ENCODE measurements at places on chromosomes 6 and 20.

DNA sequence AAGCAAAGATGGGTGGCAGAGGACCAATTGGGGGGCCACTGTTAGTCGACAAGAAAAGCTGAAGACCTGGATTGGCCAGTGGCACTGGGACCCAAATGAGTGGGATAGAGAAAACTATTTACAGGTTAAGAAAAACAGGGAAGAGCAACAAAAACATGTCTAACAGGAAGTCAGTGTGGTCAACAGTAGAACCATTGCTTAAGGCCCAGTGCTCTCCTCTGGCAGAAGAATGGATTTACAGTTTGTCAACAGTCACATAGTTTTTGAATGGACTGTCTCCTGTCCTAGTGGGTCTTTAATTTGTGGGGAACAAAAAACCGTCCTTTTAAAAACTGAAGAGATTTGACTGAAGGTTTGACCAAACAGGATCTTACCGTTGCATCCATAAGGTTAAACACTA lies 12.1 kb upstream of the WTAP start:
- no peak for DNase-seq

DNA sequence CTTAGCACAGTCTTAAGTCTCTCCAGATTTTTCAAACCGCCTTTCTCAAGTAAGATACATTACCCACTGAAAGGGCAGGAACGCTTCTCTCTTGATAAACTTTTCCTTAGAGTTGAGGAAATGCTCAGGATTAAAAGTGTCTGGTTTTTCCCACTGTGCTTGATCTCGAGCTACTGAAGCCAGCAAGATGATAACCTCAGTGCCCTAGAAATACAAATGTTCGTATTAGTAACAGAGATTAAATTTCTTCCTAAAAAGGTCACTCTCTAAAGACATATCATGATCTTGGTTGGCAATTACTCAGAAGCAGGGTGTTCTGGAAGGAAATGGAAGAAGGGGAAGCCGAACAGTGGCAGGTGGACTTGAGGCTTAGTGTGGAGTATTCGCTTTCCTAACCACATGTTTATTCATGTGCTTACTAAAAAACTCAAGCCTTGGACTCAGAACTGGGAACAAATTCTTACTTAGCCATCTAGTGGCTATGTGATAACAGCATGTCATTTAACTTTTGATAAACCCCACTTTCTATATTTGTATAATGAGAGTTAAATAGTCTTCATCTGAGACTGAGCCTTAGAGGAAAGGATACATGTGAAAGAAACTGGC lies 20.1 kb downstream of the C6orf141 start:
- DNase-seq: peak; percentile 1

GRCh38 chr20:23622839-23623343 lies 14.9 kb downstream of the CST3 start:
- peak; percentile 77 for DNase-seq

DNA sequence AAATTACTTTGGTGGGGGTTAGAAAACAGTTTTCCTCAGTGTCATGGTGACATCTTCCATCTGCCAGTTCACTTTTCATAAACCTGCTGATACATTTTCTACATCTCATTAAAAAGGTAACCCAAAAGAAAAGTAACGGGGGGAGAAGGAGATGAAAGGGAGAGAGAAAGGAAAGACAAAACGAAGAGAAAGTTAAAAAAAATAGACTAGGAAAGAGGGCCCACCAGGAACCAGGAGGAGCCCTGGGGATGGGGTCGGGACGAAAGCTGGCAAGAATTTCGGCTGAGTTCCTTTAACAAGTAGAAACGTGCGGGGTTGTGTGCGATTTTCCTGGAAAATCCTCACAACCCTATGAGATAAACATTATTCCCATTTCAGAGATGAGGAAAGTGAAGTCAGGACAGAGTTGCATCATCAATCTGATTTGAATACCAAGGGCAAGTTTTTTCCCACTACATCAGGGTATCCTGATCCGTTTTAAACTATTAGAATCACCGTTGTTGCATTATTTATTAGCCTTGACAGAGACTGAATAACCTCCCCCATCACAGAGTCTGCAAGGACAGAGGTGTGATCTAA lies 53.4 kb upstream of the TPD52L1 start:
- no peak for DNase-seq

- DNase-seq: no peak
Observed at GRCh38 chr20:12591949-12592470, 416.8 kb upstream of the SPTLC3 start.

- no peak for DNase-seq
Observed at GRCh38 chr20:44666066-44666465, 14.6 kb upstream of the ADA start.

DNA sequence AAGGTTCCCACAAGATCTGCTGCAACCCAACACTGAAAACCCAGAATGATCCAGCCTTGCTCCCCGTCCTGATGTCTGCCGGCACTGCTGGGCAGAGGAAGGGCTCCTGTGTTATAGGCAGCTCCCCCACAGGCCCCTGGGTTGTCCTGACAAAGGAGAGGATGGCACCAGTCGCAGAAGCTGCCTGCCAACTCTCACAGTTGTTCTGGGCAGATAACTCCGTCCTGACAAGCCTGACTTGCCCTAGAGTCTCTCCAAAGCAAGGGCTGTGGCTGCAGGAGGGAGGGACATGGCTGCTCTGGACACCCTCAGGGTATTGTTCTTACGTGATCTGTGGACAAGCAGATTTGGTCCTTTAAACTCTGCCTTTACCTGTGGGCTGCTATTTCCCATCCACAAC lies 243.8 kb downstream of the CDH26 start:
- DNase-seq: no peak

- DNase-seq: peak; percentile 17
Observed at GRCh38 chr6:166540631-166541331, 45.7 kb downstream of the RAMACL start.

DNA sequence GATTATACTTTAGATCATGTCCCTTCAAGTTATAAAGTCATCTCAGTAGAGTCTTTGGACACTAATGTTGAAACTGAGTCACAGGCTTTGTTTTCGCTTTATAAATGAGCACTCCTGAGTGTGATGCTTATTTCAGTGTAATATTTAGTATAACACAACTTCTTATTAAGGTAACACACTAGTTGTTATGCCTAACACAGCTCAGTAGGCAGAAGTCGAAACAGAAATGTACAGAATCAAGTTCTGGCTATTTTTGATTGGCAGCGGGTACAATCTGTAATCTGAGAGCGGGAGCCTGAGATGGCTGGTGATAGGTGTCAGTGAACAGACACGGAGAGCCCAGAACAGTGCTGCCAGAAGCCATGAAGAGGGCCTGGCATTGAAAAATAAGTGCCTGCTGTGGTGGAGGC lies 11.4 kb downstream of the HECA start:
- no peak for DNase-seq

- no peak for DNase-seq
Observed at GRCh38 chr20:24445510-24446170, 23.8 kb upstream of the SYNDIG1 start.

DNA sequence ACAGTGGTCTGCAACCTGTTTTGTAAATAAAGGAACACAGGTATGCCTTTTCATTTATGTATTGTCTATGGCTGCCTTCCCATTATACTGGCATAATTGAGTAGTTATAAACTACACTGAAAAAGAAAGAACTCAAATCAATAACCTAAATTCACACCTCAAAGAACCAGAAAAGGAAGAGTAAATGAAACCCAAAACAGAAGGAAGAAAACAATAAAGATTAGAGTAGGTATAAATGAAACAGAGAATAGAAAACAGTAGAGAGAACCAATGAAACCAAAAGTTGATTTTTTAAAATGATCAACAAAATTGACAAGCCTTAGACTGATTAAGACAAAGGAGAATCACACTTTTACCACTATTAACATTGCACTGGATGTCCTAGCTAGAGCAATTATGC lies 34.7 kb downstream of the FAM184A start:
- no peak for DNase-seq

GRCh38 chr6:94130478-94130877 lies 711.1 kb upstream of the EPHA7 start:
- no peak for DNase-seq

- DNase-seq: no peak
Observed at GRCh38 chr6:16483315-16483875, 245.0 kb downstream of the GMPR start.

DNA sequence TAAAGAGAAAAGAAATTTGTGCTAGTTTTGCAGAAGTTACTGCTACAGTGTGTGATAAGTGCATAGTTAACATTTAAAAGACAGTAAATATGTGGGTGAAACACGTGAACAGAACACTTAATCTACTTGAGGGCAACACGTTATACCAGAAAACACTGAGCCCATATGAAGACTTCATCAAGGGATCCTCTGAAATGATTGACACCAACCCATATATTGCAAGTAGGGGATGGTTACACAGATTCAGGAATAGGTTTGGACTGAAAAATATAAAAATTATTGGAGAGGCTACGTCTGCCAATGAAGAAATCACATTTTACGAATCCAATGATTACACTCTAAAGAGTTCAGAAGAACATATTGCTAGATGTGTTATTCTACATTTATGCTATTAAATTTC lies 185.6 kb downstream of the GPX5 start:
- no peak for DNase-seq

DNA sequence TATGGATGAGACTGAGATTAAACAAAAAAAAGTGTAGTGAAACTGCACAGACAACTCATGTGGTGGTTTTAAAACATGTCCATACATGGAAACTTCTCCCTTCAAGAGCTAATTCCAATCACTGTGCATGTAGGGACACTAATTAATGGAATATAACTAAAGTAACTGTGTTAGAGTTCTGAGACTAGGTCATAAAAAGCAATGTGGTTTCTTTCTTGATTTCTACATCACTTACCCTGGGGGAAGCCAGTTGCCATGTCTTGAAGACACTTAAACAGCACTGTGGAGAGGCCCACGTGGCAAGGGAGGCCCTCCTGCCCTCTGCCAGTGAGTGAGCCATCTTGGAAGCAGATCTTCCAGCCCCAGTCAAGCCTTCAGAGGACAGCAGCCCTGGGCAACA lies 118.2 kb upstream of the DST start:
- DNase-seq: no peak

DNA sequence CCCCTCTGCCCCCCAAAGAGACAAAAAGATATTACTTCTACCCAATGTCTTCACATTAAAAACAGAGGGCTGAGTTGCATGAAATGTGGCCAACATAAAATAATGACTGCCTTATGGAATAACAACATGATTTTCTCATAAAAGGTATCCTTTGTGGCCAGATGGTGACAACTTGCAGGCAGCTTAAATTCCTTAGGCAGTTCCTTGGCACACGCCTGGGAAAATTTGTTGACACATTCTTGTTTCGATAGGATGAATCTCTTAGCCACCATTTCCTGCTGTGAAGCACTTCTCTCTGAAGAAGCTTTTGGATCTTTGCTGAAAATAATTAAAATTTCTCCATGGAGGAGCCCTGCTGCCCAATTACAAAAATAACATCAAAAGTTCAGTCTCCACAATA lies 109.0 kb upstream of the COL21A1 start:
- peak; percentile 44 for DNase-seq

GRCh38 chr20:58398254-58398653 lies 9.2 kb downstream of the VAPB start:
- no peak for DNase-seq

DNA sequence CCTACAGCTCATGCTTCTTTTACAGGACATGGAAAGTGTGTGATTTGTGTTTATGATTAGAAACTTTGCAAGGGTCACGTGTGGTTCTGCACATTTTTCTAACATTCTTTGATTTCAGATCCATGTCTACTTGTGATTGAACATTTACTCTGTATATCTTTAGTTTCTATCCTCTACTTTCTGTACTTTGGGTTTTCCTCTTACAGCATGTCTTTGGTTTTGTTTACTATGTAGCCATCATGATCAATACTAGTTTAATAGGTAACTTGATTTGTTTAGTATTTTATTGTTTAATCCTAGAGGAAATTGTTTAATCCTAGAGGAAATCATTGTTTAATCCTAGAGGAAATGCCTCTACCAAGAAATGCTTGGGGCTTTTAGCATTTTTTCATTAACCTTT lies 41.8 kb downstream of the XRN2 start:
- no peak for DNase-seq

DNA sequence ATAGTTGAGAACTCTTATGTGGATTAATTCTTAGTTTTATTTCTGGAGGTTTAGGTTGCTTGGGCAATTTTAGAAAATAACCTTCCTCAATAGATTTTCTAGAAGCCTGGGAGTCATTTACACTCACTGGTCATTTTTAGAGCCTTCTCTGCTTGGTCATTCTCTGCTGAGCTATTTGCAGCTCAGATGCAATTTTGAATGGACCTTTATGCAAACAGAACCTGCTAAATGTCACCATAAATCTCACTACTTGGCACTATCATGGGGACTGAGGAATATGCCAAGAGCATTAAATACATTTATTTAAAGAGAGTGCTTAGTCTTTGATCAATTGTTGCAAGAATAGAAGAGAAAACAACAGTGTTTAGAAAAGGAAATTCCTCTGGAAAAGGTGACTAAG lies 154.0 kb downstream of the CLVS2 start:
- DNase-seq: no peak

DNA sequence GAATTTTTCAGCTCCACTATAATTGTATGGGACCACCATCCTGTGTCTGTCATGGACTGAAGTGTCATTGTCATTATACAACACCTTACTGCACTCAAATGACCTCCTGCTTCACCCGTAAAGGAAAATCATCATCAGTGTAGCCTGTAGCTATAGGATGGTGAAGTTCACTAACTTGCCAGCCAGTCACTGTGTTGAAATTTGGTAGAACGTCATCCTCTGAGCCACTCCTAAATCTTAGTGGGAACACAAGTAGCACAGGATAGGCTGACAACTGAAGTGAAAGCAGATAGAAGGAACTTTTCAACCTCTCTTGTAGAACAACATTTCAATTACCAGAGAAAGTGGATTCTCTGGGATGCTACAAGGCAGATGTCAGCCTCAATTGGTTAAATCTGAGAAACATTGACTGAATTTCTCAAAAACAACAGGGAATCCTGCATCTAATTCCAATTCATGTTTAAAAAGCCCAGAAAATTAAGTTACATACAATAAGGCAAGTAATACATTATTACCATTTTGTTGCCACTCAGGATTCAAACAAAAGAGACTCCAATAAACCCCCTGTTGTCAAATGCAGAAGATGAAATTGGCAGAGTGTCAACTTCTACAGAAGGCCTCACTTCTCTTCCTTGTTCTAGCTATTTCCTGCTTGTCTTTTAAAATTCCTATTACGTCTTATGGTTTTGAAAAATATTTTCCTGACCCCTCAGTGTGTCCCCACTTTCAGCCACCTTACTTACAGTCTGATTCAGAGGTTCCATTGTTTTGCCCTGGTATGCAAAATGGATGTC lies 647.9 kb upstream of the AGPAT4 start:
- no peak for DNase-seq

All from IMR-90 (cell line).